ENCODE measurements at places on chromosomes 11 and 22. TPM values are rescaled to one million over a fixed set of nuclear protein-coding genes. Genes with fewer than 3 reads are reported as not detected.

GRCh38 chr11:83722392-83723119 lies 436.4 kb upstream of the CCDC90B start:
- no peak for DNase-seq
- H3K27me3 ChIP-seq = no peaks in the 10 kb centered on the region
- no peaks in the 10 kb centered on the region for H3K36me3 ChIP-seq

DNA sequence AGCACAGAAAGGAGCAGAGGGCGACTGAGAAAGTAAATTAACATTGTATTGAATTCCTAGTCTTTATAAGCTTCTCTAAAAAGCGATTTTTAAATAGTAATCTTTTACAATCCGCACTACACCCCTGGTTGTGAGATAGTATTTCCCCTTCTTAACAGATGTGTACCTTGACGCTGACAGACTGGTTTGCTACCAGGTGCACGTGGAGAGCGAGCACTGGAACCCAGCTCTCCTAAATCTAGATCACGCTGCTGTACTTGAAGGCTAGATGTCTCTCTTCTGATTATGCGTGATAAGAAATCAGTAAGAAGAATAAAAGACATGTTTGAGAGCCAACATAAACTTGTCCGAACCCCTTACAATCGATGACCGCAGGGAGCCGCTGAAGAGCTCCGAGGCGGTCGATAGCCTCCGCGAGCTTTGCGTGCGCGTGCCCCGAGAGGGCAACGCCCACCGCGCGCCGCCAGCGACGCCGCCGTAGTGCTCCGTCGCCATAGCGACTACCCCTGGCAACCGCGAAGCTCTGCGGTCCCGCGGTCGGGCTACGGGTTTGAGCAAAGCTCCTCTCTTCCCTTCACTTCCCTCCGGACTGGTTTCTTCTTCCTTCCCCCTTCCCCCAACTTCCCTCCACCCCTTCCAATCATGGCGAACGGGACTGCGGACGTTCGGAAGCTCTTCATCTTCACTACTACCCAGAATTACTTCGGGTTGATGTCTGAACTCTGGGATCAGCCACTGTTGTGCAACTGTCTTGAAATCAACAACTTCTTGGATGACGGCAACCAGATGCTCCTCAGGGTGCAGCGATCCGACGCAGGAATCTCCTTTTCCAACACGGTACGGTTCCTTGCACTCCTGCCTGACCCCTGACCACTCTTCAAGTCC lies at the start of gene DYNC2H1:
TSS of gene DYNC2H1 (plus strand) at position 494 of the 885 bp plus-strand sequence. CDS start at position 643, 149 bp downstream.
- H3K4me1 ChIP-seq = peaks cover 27% of the 10 kb centered on the region
- peak within 1 kb of the TSS; percentile 68 for H3K4me3 ChIP-seq
- DNase-seq = peak; percentile 92
- H3K36me3 ChIP-seq = no peaks in the 10 kb centered on the region
- peak within 1 kb of the TSS; percentile 82 for H3K27ac ChIP-seq

The HTR3A gene
- total RNA-seq = 0.42 TPM

- H3K4me1 ChIP-seq = peaks cover 35% of the 10 kb centered on the region
- H3K4me3 ChIP-seq = no peak overlapping the region
- no peak for DNase-seq
- H3K27me3 ChIP-seq = no peaks in the 10 kb centered on the region
Measured at GRCh38 chr11:94759522-94759921, 8.6 kb upstream of the AMOTL1 start.

- H3K4me3 ChIP-seq = no peak overlapping the region
- H3K27me3 ChIP-seq = no peaks in the 10 kb centered on the region
- no peak overlapping the region for H3K27ac ChIP-seq
- H3K4me1 ChIP-seq = no peaks in the 10 kb centered on the region
Measured at GRCh38 chr11:107780136-107780535, 68.3 kb upstream of the SLN start.

The KCNQ1 gene
- 5.1 TPM for total RNA-seq

DNA sequence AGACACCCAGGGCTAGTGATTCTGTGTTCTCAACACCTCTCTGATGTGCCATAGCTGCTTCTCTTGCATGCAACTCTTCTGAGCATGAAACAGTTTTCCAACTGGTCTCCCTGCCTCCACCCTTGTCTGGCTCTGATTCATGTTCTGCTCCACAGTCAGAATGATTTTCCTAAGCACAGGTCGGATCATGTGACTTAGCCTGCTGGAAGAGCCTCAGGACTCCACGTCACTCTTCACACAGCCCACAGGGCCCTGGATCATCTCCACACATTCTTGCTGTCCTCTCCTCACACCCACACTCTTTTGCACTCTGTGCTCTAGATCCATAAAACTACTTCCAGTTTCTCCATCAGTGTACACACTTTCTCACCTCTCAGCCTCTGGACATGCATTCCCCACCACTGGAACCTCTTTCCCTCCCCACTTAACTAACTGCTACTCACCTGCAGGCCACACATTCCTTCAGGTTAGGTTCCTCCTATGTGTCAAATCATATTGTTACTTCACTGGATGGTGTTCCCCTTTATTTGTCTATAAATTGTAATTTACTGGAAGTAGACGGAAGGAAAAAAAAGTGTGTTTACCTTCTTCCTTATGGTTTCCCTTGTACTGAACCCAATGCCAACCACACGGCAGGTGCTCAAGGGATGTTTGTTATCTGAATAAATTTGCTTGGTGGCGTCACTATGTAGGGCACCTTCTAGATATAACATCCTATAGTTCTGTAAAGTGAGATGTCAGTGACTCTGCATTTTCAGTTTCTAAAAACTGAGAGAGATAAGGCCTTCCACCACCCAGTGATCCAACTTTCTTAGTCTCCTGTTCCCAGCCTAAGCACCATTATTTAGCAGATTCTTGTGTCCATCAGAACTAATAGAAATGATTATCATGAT lies 133.7 kb downstream of the ETS1 start:
- H3K4me1 ChIP-seq = peaks cover 19% of the 10 kb centered on the region
- H3K27me3 ChIP-seq = no peaks in the 10 kb centered on the region
- H3K27ac ChIP-seq = peak overlapping the region; percentile 16
- no peak for DNase-seq
- H3K36me3 ChIP-seq = no peaks in the 10 kb centered on the region

DNA sequence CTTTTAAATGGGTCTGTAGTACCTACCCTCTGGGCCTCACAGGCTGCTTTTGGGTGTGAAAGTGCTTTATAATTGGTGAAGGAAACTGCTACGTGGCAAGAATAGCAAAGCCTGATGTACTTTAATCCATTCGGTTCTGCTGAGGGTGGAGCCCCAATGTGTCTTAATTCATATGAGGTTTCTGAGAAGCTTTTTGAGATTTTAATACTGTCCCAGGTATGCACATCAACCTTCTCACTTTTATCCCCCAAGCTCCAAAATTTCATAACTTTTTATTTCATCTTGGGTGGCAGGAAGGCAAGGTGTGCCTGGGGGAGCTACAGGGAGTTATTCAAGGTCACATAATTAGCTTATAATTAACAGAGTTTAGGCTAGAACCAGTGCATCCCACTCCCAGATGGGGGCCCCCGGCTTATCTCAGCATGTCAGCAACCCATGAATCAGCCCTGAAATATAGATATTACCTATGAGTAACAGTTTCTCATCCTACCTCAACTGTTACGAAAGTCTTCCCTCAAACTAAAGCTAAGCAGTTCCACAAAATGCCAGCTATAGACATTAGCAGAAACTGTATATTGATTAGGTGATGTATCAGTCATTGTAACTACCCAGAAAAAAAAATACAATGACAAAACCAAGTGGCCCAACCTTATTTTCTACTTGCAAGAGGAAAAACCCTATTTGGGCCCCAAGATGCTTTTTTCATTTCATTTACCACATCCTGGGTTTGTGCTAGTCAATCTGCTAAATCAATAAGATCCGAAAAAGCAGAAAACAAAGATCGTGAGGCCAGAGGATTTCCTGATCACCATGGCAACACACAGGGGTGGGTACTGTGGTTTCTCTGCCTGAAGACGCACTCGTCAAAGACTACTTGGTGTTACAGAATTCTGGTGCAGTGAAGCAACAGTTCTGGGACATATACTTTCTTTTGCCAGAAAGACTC lies 26.7 kb downstream of the CD44 start:
- peaks cover 99% of the 10 kb centered on the region for H3K4me1 ChIP-seq
- H3K27ac ChIP-seq = peak overlapping the region; percentile 80
- no peaks in the 10 kb centered on the region for H3K27me3 ChIP-seq
- no peak overlapping the region for H3K4me3 ChIP-seq
- no peaks in the 10 kb centered on the region for H3K36me3 ChIP-seq
- no peak for DNase-seq

- no peaks in the 10 kb centered on the region for H3K36me3 ChIP-seq
- no peaks in the 10 kb centered on the region for H3K27me3 ChIP-seq
- DNase-seq = no peak
- H3K27ac ChIP-seq = no peak overlapping the region
- H3K4me1 ChIP-seq = peaks cover 9% of the 10 kb centered on the region
Measured at GRCh38 chr11:34243600-34244464, 114.0 kb downstream of the ABTB2 start.

GRCh38 chr11:76856106-76856505 lies 4.6 kb upstream of the ACER3 start:
- no peak overlapping the region for H3K27ac ChIP-seq
- no peak overlapping the region for H3K4me3 ChIP-seq
- no peak for DNase-seq
- H3K36me3 ChIP-seq = no peaks in the 10 kb centered on the region
- H3K27me3 ChIP-seq = no peaks in the 10 kb centered on the region

The KRTAP5-11 gene
- not detected for total RNA-seq

The TSPAN18 gene
- total RNA-seq = 27.7 TPM

DNA sequence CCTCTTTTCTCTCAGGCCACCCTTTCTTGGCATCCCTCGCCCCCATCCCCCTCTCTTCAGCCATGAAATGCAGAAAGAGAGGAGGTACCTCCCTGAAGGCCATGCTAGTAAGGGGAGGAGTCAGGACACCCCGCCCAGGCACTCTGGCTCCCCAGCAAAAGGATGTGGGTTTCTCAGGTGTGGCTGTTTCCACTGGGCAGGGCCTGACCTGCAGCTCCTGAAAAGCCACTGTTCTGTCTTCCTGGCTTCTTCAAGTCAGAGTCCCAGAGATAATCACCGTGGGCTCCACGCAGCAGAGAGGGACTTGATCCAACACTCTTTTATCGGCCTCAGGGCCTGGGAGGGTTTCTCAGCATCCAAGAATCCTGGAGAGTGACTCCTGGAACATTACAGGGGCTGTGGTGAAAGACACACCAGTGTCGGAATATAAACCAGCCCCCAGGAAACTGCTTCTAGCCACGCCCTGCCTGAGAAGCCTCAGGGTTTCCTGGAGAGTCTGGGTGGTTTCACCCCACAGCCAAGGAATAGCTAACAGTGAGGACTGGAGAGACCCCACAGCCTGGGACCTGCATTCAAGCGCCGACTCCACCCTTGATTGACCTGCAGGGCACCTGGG lies 45.7 kb upstream of the TSPAN18 start:
- no peak overlapping the region for H3K4me3 ChIP-seq
- no peak for DNase-seq
- no peaks in the 10 kb centered on the region for H3K27me3 ChIP-seq
- H3K27ac ChIP-seq = no peak overlapping the region
- no peaks in the 10 kb centered on the region for H3K36me3 ChIP-seq
- H3K4me1 ChIP-seq = no peaks in the 10 kb centered on the region

Data from esophagus muscularis mucosa (tissue), 4 donors.